ENCODE measurements at places on chromosomes 3 and 15. TPM values are rescaled to one million over a fixed set of nuclear protein-coding genes. Genes with fewer than 3 reads are reported as not detected.
A peak's percentile ranks its signal among the peaks of the same experiment; 100 is the strongest.

Gene TGM5
- total RNA-seq, result not detected

GRCh38 chr3:172726380-172726779 is 15.5 kb upstream of the NCEH1 start:
- DNase-seq, result no peak

Gene ZNF662
- 6.5 TPM for total RNA-seq

- no peak for DNase-seq
Observed at GRCh38 chr15:39118510-39118909, 462.4 kb upstream of the THBS1 start.

Gene P2RY14
- total RNA-seq, result not detected

GRCh38 chr3:45592830-45593707 is 1.5 kb upstream of the LIMD1 start:
- DNase-seq, result peak; percentile 95

GRCh38 chr3:127197300-127198189 is 4.6 kb downstream of the PRR23E start:
- DNase-seq, result no peak

Gene PDCD7
- total RNA-seq, result 35.6 TPM

- DNase-seq, result no peak
Observed at GRCh38 chr15:77716632-77717332, 84.1 kb upstream of the LINGO1 start.

DNA sequence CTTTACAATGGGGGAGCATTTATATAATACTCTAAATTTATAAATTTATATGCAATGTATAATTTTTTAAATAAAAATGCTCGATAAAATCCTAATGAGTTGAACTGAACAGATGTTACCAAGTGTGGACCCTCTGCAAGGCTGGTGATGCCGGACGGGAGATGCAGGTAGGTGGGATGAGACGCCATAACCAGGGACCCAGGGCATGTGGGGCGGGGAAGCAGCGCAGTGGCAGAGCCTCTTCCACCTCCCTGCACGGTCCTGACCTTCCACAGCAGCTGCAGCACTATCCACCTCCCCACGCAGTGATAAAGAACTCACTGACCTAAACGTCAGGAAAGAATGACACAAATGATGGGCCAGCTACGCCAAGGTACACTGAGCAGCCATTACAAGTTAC is 12.8 kb downstream of the PCSK6 start:
- DNase-seq, result no peak

- DNase-seq, result no peak
Observed at GRCh38 chr3:31766669-31767068, 214.4 kb downstream of the OSBPL10 start.

Gene GOLGA6C
- total RNA-seq, result not detected

DNA sequence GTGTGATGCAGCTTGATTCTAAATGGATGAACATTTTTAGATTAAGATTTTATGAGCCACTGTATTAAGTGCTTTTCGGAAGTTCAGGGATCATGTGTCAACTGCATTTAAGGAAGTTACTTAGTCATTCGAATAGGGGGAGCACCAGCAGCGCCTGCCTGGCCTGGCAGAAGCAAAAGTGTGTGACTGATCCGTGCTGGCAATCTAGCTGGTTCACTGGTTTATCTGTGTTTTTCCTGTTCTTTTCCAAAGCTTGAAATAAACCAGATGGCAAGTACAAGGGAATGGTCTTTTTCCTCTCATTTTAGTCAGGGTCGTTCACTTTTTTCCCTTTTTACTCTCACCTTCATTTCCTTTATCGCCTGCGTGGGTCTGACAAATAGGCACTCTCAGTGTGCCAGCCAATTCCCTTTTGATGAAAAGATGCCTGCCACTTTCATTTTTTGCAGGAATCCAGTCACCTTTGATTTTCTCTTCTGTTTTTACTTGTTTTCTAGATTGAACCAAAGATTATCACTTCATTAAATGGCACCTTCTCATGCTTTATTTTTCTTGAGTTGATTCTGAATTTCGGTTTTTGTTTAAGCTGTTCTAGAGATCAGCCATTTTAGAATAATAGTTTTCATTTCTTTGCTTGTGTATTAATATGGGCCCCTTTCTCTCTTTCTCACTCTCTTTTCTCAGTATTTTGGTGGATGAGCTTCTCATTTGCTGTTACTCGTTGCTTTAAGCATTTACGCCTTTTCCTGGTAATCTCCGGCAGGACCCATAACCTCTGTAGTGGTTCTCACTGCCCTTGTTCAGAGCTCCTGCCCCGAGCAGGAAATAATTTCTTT is 2.8 kb downstream of the ABHD2 start:
- peak; percentile 87 for DNase-seq
